Esophagus squamous epithelium (tissue), 5 donors: ENCODE measurements at places on chromosomes 13 and 19. TPM values are rescaled to one million over a fixed set of nuclear protein-coding genes. Genes with fewer than 3 reads are reported as not detected.

LGALS7 gene
- total RNA-seq, result 7.1 TPM

HS6ST3 gene
- 0.59 TPM for total RNA-seq

CACNA1A gene
- total RNA-seq, result 1.1 TPM

DNA sequence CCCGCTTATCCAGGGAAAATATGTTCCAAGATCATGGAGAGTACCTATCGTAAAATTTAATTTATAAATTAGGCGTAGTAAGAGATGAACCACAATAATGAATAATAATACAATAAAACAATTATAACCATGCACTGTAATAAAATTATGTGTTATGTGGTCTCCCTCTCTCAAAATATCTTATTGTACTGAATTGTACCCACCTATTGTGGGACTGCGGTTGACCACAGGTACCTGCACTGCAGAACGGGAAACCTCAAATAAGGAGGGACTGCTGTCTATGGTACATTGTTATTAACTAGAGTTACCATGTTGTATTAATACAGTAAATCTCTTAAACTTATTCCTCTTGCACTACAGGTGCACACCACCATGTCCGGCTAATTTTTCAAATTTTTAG is 5.3 kb upstream of the KLK12 start:
- no peak for DNase-seq

- DNase-seq, result no peak
Measured at GRCh38 chr13:27296496-27296895, 25.9 kb downstream of the RASL11A start.

DNA sequence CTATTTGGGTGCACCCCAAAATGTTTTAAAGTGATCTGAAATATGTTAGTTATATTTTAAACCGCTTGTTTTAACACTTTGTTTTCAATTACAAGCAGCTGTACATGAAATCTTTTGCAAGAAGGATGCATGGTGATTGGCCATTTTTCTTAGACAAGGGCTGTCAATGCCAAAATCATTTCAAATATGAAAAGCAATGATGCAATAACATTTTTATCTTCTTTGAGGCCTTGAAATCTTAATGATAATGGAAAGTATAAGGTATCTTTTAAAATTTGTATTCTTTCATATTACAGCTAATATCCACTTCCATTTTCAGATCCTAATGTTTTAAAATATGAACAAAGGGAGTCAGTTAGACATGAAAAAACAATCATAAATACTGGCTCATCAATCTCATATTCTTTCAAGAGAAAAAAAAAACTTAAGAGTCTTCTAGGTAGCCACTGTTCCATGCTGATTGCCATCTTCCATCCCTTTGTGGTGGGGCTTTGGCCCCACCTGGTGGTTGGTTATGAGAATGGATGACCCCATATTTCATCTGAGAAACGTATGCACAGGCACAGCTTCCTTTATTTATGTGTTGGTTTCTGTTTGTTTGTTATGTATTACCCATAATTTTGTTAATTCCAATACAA is 330.3 kb upstream of the MIR17HG start:
- DNase-seq, result no peak

DNA sequence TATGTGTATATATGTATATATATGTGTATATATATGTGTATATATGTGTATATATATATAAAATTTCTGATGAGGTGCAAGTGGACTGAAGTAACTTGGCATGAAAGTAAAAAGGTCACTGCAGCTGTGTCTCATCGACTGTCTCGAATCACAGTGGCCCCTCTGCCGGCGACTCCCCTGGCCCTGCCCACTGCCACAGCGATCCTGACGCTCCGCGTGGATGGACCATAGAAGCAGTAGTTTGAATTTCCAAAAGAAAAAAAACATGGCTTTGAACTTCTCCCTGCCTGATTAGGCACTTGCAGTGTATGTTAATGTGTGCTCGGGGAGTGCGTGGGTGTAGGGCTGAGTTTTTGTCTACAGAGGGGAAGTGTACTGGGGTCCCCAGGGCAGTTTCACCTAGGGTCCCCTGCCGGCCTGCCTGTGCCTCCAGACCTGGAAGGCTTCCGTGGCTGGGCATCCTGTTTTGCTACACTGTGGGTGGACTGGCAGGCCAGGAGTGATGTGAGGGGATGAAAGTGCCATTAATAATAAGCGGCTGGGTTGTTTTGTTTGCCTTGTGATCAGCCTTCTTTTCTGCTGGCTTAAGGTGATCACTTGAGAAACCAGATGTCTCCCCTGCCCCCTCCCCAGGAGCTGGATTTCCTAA is 10.8 kb downstream of the ZIC5 start:
- DNase-seq, result no peak

DNA sequence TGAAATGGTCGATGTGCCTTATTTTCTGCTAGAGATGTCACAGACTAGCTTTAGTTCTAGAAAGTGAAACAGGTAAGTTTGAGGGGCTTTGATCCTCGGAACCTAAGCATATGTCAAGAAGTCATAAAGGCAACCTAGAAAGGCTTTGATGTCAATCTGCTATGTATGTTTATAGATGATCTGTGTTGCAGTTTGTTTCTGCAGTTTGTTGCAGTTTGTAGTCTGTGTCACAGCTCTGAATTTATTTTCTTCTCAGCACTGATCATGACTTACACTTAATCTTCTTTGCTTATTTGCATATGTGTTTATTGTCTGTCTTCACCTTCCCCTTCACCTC is 5.9 kb downstream of the LSM14A start:
- DNase-seq, result no peak

DNA sequence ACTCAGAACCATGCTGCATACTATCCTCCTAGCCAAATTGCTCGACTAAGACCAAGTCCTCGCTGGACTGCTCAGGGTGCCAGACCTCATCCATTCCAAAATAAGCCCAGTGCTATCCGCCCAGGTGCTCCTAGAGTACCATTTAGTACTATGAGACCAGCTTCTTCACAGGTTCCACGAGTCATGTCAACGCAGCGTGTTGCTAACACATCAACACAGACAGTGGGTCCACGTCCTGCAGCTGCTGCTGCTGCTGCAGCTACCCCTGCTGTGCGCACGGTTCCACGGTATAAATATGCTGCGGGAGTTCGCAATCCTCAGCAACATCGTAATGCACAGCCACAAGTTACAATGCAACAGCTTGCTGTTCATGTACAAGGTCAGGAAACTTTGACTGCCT is 1.5 kb downstream of the PABPC3 start:
- DNase-seq, result no peak

GRCh38 chr19:11093689-11094238 is 4.5 kb downstream of the LDLR start:
- DNase-seq, result no peak

DNA sequence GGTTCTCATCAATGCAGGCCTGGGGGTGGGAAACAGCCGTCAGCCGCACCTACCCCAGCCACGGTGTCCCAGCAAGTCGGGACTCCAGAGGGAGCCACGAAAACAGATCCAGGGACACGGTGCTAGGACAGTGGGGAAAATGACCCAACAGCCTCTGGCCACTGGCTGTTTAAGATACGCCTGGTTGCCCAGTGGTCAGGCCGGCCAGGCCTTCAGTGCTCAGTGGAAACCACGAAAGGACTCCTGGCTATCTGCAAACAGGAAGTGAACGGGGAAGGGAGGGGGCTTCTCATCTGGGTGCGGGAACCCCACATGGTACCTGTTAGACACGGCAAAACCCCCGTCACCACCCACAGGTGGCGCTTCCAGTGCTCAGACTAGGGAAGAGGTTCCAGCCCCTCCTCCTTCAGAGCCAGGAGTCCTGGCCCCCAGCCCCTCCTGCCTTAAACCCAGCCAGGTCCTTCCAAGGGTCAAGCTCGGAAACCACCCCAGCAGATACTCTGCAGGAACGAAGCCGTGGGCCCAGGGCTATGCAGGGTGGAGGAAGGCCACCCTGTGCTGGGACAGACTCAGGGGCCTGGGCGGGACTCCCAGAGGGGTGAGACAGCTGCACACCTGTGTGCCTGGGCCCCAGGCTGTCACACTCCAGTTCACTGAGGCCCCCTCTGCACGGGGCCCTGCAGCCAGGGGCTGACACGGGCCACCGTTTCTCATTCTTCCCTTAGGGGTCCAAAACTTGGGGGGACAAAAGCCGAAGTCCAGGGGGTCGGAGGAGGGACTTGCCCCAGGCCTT is 4.5 kb downstream of the PPP1R12C start:
- no peak for DNase-seq

- DNase-seq, result no peak
Measured at GRCh38 chr13:25218019-25218418, 45.9 kb upstream of the AMER2 start.

GRCh38 chr13:35744566-35745178 is 268.2 kb upstream of the MAB21L1 start:
- no peak for DNase-seq

GRCh38 chr13:70816853-70817252 is 708.6 kb upstream of the KLHL1 start:
- no peak for DNase-seq

DNA sequence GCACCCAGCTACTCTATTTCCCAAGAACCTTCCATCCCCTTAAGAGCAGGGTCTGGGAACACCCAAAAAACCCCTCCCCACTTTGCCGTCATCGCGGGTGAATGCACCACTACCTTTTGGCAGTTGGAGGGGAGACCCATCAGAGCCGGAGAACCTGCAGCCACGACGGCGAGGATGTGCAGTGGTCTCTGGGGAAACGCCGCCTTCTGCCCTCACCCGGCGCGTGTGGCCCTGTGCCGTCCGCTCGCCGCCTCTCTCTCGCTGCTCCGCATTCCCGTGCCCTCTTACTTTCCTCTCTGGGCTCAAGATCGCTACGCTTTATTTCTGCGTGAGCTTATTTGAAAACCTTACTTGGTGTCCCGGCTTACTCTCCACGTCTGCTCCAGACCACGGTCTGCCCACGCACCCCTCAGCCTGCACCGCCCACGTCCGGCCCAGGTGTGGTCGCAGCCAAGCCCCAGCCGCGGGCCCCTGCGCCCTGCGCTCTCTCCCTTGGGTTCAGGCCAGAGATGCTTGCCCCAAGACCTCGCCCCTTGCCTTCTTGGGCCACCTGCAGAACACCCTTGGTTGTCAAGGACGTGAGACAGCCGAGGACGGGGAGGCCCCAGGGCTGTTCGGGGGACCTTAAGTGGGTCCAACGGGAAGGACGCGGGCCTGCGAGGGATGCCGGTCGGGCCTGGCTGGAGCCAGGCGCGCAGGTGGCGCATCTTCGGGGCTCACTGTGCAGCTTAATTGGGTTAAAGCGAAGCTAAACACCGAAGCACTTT is 2.0 kb upstream of the MAB21L1 start:
- no peak for DNase-seq

GRCh38 chr19:44662691-44663385 is 8.4 kb upstream of the CEACAM19 start:
- DNase-seq, result no peak

DNA sequence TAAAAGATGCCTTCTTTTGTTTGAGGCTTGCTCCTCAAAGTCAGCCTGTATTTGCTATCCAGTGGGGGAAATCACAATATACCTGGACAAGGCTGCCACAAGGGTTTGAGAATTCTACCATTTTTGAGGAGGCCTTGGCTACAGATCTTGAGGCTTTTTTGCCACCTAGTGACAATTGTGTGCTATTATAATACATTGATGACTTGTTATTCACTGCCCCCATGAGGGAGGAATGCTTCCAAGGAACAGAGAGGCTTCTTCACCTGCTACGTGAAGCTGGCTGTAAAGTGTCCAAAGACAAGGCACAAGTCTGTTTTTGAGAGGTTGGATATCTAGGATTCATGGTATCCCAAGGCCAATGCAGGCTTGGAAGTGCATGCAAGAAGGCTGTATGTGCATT is 72.5 kb downstream of the ZNF708 start:
- no peak for DNase-seq
